ENCODE measurements at places on chromosomes 2 and 18.

DNA sequence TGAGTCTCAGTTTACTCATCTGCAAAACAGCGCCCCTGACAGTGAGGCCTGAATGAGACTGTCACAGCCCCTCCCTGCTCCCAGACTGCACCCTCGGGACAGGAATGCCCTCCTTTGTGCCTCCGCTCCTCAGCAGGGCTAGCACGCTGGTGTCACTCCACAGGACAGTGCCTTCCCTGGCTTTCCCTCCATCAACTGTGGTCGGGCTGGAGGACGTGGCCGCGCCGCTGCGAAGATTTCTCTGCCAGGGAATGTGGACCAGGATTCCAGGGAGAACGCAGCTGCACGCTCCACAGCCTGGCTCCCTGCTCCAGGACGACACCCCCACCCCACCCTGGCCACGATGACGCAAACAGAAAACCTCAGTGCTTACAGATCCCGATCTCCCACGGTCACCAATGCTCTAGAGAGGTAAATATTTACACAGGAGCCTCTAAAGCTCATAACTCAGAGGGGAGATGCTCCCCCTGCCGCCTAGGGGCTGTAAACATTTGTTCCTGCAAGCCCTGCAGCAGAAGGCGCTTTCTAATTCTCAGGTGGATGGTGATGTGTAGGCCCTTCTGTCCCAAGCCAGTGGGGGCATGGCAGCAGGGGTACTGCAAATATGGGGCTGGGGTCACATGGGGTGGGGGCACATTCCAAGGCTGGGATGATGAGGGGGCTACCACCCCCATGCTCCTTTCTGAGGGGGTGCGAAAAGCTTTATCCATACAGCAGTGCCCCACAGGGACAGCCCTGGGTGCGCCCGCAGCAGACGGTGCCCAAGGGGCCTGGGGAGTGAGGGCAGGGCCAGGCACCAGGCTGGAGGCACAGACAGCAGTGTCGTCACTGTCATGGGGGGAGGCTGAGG is 12.4 kb downstream of the HS6ST1 start:
- no peak for DNase-seq

GRCh38 chr18:5868218-5868854 is 27.0 kb downstream of the TMEM200C start:
- peak; percentile 87 for DNase-seq

DNA sequence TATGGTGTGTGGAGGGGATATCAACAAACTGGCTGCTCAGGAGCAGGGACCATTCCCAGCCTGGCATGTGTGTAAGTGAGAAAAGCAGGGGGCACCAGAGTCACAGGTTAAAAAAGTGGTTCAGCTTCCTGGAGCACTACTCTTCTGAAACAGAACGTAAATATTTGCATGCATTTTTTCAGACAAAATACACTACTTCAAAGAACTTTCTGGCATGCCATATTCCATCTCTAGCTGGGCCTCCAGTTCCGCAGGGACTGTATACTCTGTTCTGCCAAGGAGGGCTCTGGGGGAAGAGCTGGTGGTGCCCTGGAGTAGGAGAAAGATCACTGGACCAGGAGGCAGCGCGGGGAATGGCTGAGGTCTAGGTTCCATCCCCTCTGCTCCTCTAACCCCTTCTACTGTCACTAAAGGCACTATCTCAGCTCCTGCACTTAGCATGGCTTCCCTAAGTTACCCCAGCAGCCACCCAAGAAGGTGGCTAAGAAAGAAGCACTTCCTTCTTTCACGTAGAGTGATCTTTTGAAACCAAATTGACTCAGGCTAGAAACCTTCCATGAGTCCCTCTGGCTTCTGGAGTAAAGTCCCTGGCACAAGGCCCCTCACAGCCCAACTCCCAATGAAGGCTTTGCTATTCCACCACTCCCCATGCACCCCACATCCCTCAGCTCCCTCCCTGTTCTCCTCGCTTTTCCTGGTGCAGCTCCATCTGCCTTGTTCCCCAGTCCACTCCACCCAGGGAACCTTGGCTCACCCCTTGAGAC is 57.6 kb upstream of the CABLES1 start:
- DNase-seq, result peak; percentile 21

DNA sequence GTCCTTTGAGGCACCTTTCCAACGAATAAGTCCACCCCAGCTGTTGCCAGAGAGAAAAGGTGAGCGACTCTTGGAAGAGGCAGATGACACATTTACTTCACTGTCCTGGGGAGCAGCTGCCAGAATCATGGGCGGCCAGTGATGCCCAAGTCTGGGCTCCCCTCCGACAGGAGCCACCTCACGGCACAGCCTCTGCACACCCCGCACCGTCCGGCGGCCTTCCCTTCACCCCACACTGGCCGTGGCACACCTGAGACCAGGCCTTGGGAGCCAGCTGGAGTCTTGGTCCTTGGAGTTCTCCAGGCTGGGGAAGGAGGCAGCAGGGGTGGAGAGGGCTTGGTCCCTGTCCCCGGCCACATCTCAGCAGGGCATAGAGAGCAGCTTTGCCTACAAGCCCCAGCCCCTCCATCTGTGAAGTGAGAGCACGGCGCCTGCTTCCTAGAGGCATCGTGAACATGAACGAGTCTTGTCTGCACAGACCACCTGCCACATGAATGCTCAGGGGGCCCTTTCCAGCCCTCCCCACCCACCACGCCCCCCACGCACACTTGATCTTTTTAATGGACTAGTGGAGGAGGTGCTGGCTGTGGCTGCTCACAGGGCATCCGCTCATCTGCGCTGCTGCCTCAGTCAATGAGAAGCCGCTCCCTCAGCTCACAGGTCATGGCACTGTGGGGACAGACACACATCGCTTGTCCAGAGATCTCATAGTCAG is 400.2 kb upstream of the MYT1L start:
- DNase-seq, result no peak

DNA sequence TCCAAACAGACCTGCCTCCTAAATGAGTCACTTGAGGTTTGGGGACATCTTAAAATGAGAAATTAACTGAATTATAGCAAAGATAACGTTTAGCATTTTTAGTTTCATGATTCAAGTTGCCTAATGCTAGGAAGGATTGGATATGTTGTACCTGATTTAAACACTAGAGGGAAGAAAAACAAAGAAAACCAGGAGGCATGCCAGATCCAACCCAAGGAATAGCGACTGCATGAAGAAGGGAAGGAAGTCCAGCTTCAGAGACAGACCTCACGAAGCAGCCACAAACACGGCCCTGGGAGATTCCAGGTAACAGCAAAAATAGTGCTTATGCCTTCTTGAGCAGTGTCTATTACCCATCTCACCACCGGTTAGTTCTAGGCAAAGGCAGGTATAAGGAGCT is 499.9 kb upstream of the SPHKAP start:
- DNase-seq, result peak; percentile 20

DNA sequence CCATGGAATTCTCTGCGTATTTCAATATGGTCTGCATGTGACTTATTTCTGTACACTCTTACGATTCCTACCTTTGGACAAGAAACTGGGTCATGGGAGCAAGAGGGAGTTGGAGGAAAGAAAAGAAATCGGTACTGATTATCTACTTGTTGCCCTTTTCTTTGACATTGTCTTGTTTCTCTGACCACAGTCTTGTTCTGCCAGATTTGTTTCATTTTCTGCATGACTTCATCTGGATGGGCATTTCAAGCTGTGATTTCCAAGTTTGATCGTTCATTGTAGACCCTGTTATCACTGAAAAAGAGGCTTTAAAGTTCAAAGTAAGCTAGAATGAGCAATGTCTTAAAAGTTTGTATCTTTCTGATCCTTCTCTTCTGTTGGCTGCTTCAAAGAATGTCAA is 2186.3 kb upstream of the CELF4 start:
- DNase-seq, result no peak

- no peak for DNase-seq
Observed at GRCh38 chr2:125095826-125096225, 1070.7 kb downstream of the CNTNAP5 start.

DNA sequence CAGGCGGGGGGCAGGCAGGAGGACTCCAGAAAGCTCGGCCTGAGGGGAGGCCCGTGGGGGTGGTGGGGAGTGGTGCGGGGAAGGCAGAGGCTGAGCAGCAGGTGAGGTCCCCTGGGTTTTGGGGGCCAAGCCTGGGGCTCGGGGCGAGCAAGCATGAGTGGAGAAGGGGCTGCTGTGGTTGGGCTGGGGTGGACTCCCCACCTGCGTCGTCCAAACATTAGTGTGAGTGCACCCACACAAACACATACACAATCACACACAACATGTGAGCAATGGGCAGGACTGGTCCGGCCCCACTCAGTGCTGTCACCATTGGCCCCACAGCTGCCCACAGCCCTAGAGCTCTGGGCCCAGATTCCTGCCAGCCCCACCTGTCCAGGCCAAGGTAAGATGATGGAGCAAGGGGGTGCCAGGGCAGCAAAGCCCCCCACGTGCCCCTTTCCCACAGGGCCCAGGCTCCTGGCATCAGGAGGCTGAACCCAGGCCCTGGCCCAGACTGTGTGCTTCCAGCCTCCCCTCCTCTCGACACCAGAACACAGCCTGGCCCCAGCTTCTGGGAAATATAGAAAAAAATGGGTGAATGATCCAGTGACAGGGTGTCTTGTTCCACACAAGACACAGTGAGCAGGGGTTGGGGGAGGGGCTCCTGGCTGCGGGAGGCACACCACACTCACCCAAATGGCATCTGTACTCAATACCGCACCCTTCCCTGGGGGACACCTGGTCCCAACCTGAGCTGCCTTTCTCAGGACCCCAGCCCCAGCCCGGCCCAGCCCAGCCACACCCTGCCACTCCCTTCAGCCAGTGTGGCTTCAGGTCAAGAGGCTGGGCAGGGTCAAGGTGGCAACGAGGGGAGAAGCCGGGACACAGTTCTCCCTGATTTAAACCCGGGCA is 463 bp upstream of the ALPP start:
- DNase-seq, result no peak

- no peak for DNase-seq
Observed at GRCh38 chr2:102518170-102518569, 45.1 kb downstream of the SLC9A4 start.

DNA sequence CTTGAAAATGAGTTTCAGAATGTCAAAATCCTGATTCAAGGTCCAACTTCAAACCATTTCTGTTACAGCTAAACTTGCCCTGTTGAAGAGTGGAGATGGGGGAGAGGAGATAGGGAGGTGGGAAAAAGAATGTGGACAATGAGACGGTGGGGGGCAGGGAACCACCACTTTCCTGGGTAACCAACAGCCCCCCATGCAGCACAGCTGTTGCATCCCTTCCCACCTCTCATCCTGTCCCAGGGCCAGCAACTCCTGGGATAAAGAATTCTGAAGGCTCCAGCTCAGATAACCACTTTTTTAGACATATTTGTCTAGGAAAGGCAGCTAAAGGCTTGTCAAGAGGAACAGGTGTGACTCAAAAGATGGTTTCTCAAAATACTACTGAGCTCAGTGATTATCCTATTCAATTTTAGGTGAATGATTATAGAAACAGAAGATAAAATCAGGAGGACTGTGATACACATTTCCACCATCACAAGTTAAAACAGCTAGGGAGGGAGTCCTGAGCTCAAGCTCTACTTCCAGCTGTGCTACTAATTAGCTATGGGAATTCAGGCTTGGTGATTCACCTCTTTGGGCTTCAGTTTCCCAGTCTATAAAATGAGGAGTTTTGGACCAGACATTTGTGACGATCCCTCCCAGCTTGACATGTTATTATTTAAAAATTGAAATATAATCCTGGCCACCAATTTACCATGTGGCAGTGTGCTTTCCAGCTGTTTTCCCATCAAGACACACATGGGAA is 36.3 kb downstream of the HDHD2 start:
- no peak for DNase-seq

DNA sequence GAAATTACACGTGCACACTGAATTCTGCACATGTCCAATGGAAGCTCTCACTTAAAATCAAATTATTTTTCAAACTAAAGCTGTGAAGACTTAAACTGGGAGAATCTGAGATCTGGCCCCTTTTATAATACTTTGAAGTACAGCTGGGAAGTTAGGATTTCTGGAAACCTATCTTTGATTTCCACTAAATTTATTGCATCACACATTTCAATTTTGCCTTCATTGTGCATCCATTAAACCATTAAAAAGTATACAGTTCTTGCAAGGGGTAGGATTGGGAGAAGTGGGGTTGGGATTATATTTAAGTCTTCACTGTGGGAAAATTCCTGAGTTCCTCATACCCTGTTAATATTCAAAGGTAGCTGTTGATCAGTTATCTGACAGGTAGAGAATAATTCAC is 1229.6 kb upstream of the ZEB2 start:
- no peak for DNase-seq

GRCh38 chr2:9261231-9261883 is 54.7 kb downstream of the ASAP2 start:
- no peak for DNase-seq

- no peak for DNase-seq
Observed at GRCh38 chr2:219864154-219864553, 236.7 kb downstream of the SLC4A3 start.

DNA sequence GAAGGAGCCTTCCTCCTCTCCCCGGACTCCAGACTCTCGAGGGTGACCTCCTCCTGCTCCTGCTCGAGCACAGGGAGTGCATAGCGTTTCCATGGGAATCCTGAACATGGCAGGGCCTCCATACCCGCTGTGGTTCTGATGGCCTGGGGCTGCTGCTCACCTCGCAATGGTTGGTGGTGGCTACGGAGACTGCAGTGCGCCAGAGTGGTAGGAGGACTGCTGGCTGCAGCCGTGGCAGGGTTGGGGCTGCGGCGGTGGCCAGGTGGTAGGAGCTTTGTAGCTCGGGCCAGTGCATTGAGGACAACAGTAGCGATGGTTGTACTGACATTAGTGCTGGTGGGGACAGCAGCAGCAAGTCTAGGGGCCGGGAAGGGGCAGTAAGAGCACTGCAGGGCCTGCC is 32.0 kb upstream of the ANKRD62 start:
- no peak for DNase-seq

DNA sequence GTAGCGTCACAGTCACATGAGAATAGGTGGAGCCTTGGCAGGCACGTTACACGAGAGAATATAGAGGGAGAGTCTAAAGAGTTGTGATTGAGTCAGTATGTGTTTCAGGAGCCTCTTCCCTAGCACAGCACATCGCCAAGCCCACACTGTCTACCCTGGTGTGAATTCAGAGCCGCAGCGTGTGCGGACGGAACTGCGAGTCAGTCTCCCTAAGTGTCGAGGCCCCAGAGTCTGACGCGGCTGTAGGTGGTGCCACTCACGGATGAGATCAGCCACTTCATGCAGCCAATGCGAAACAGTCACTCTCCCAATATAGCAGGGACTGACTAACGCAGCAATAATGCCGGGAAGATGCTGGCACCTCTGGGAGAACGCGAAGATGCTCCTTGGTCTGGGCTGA is 587.3 kb upstream of the ID2 start:
- DNase-seq, result no peak

DNA sequence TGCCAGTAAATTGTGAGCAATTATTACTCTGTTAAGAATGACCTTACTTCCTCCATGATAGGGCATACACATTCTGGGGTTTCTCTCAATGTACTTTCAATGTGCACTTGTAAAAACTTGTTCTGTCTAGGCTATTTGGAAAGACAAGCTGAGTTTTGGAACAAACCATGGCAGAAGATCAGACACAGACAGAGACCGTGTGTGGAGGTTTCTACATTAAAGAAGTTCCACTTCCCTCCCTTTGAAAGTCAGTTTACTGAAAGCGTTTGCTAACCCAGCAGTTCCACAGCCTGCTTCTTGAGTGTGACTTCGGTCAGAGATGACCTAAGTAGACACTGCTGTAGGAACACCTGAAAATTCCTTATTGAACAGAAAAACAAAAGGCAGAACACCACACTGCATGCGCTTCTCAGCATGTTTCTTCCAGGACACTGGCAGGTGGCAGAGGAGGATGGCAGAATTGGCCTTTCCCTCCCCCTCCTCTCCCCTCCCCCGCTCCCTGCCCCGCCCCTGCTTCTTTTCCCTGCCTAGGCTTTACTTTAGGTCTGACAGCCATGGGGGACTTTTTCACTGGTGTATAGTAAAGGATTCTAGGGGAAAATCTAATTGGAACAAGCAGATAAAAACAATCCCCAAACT is 109.8 kb downstream of the NOL10 start:
- no peak for DNase-seq

All from lung microvascular endothelial cell (primary cell).